Neural cell (in vitro differentiated cells): ENCODE measurements at places on chromosomes 3 and 15. TPM values are rescaled to one million over a fixed set of nuclear protein-coding genes. Genes with fewer than 3 reads are reported as not detected.

LYZL4 gene
- not detected in 2 replicates for polyA plus RNA-seq

DAG1 gene
- polyA plus RNA-seq: 14.3 and 16.5 TPM in 2 replicates

TF gene
- 0.24 and 1.4 TPM in 2 replicates for polyA plus RNA-seq

GOLGA6A gene
- 0.50 TPM in 2 replicates for polyA plus RNA-seq

SKOR1 gene
- 0.81 and 0.94 TPM in 2 replicates for polyA plus RNA-seq

SEMA3G gene
- polyA plus RNA-seq: not detected in 2 replicates

TERC gene
- not detected in 2 replicates for polyA plus RNA-seq

SPSB4 gene
- 6.1 and 7.7 TPM in 2 replicates for polyA plus RNA-seq

TMEM158 gene
- 7.9 and 11.1 TPM in 2 replicates for polyA plus RNA-seq

CACNA2D2 gene
- 7.8 and 11.4 TPM in 2 replicates for polyA plus RNA-seq

IL5RA gene
- polyA plus RNA-seq: 0.10 TPM in 1 of 2 replicates, not detected in the other

PIERCE2 gene
- polyA plus RNA-seq: 10.2 and 13.1 TPM in 2 replicates

C2CD4A gene
- polyA plus RNA-seq: not detected in 2 replicates

STX19 gene
- not detected in 2 replicates for polyA plus RNA-seq

ARHGAP31 gene
- polyA plus RNA-seq: not detected in 2 replicates

TMEM207 gene
- polyA plus RNA-seq: 0.27 TPM in 1 of 2 replicates, not detected in the other

ADGRG7 gene
- polyA plus RNA-seq: not detected in 2 replicates

TMEM266 gene
- polyA plus RNA-seq: 17.6 and 21.5 TPM in 2 replicates

GOLGA8R gene
- 0.06 TPM in 1 of 2 replicates, not detected in the other for polyA plus RNA-seq

HCLS1 gene
- polyA plus RNA-seq: 0.25 and 0.28 TPM in 2 replicates

GABRB3 gene
- 74.6 and 78.3 TPM in 2 replicates for polyA plus RNA-seq

LIPH gene
- 0.05 TPM in 1 of 2 replicates, not detected in the other for polyA plus RNA-seq

SLC15A2 gene
- 1.6 TPM in 2 replicates for polyA plus RNA-seq

SACM1L gene
- 50.0 and 66.2 TPM in 2 replicates for polyA plus RNA-seq

FOXP1 gene
- polyA plus RNA-seq: 5.6 and 6.1 TPM in 2 replicates

SPATA12 gene
- not detected in 2 replicates for polyA plus RNA-seq

CGNL1 gene
- polyA plus RNA-seq: 0.26 TPM in 1 of 2 replicates, not detected in the other

CLDN18 gene
- not detected in 2 replicates for polyA plus RNA-seq

CHAC1 gene
- 3.6 and 7.0 TPM in 2 replicates for polyA plus RNA-seq

GPR62 gene
- not detected in 2 replicates for polyA plus RNA-seq

HTR3E gene
- polyA plus RNA-seq: not detected in 2 replicates

IL16 gene
- not detected in 2 replicates for polyA plus RNA-seq

ILDR1 gene
- polyA plus RNA-seq: not detected in 2 replicates

CPNE9 gene
- 0.32 TPM in 1 of 2 replicates, not detected in the other for polyA plus RNA-seq

ITGA11 gene
- 0.04 TPM in 1 of 2 replicates, not detected in the other for polyA plus RNA-seq

ACKR4 gene
- polyA plus RNA-seq: not detected in 2 replicates

LSAMP gene
- 89.6 and 93.6 TPM in 2 replicates for polyA plus RNA-seq

ALDH1L1 gene
- not detected in 2 replicates for polyA plus RNA-seq

TMCO5A gene
- not detected in 2 replicates for polyA plus RNA-seq

LNP1 gene
- 19.2 and 19.7 TPM in 2 replicates for polyA plus RNA-seq

PLCH1 gene
- polyA plus RNA-seq: 12.1 and 13.5 TPM in 2 replicates

RASGRF1 gene
- polyA plus RNA-seq: 11.0 and 17.0 TPM in 2 replicates

PLSCR1 gene
- polyA plus RNA-seq: 0.78 TPM in 1 of 2 replicates, not detected in the other

ARHGEF26 gene
- 3.7 and 5.7 TPM in 2 replicates for polyA plus RNA-seq

TNIK gene
- 19.3 and 24.5 TPM in 2 replicates for polyA plus RNA-seq

DUOXA1 gene
- polyA plus RNA-seq: not detected in 2 replicates
